ENCODE measurements at places on chromosomes 3 and 15. TPM values are rescaled to one million over a fixed set of nuclear protein-coding genes. Genes with fewer than 3 reads are reported as not detected.

A4GNT gene
- not detected for total RNA-seq

ROPN1 gene
- not detected for total RNA-seq

GRCh38 chr15:74541494-74542165 lies 610 bp downstream of the ARID3B start:
- no peak for DNase-seq

DNA sequence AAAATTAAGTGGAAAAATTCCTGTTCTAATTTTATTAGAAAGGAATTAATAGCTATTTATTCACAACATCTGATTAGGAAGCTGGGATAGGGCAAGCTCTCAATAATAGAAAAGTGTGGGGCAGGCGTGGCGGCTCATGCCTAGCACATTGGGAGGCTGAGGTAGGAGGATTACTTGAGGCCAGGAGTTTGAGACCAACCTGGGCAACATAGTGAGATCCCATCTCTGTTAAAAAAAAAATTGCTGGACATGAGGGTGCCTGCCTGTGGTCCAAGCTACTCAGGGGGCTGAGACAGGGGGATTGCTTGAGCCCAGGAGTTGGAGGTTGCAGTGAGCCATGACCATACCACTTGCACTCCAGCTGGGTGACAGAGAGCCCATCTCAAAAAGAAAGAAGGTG lies 119.6 kb downstream of the TCF12 start:
- DNase-seq = no peak

GRCh38 chr15:78055919-78056713 lies 21.4 kb downstream of the TBC1D2B start:
- no peak for DNase-seq

C3orf85 gene
- not detected for total RNA-seq

GRCh38 chr3:59440285-59441028 lies 390.6 kb upstream of the CFAP20DC start:
- no peak for DNase-seq

Data from vagina (tissue), 2 donors.